Endothelial cell (in vitro differentiated cells): ENCODE measurements at places on chromosomes 13 and 19.

DNA sequence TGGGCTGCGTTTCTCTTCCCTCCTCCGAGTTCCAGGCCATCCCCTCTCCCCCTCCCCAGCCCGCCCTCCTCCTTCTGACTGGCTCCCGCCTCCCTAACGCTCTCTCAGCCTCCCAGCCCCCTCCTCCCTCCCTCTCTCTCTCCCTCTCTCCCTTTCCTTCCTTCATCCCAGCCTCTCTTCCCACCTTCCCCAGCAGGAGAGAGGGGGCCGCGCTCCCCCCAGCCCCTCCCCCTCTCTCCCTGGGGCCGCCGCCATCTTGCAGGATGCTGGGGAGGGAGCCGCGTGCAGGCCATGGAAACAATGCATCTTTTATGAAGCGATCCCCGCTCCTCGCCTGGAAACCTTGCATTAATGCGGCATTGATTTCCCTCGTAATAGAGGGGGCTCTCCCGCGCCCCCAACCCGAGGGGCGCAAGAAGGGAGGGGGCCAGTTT lies 42.6 kb upstream of the ADGRL1 start:
- DNase-seq = peak; percentile 58

GRCh38 chr19:45499196-45500180 lies 1.2 kb downstream of the PPM1N start:
- peak; percentile 32 for DNase-seq

- DNase-seq = peak; percentile 83
Measured at GRCh38 chr19:13093407-13094105, 9.1 kb downstream of the LYL1 start.

DNA sequence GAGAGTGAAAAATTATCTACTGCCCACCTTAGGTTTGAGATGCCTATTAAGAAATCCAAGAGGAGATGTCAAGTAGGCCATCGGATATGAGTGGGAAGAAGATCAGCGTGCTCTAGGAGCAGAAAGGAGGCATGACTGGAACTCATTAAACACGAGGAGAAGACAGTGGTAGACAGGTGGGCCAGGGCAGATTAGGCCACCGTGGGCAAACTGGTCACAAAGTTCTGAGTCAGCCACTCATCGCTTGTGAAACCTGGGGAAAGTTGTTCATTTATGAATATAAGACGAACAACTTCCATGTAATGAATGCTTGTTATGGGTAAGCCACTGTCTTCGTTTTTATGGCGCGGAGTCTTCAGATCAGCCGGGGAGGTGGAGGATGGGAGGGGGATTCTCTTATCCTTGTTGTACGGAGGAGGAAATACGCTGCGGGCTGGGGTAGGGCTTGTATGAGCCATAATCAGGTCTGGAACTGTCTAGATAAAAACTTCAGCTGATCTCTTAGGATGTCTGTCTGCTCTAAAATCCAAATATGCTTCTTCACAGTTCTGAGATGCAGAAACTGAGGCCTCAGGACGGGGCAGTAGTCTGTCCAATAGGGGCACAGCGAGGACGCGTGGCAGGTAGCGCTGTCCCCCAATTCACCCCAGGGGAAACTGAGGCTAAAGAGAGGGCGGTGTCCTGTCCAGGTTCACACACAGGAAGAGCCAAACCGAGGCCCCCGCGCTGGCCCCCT lies 1.1 kb upstream of the ZNF444 start:
- DNase-seq = no peak

GRCh38 chr13:87878706-87879105 lies 207.5 kb downstream of the SLITRK5 start:
- DNase-seq = no peak

DNA sequence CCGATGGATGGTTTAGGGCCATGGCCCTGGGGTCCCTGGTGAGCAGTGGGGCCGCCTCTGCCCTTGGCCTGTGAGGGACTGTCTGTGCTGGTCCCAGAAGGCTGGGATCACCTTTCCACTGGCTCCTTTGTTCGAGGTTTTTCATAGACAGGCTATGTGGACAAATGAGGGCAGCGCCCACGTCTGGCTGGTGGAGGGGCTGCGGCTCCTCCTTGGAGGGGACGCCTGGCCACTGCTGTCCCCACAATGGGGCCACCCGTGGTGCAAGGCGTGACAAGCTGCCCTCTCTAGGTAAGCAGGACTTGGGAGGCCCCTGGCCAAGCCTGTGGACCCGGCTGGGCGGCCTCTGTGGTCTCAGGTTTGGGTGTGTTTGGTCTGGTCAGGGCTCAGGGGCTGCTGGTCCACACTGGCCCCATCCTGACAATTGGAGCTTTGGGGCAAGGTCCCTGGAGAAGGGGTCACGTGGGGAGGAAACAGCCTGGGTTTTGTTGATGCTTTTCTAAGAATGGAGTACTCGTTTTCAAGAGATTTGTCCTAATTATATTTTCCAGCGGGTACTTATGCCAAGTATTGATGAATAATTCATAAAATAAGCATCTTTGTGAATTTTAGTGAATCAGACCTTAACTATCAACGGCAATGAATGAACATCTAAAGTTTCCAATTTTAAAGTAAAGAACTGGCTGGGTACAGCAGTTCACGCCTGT lies 33.3 kb downstream of the MCF2L start:
- peak; percentile 51 for DNase-seq

DNA sequence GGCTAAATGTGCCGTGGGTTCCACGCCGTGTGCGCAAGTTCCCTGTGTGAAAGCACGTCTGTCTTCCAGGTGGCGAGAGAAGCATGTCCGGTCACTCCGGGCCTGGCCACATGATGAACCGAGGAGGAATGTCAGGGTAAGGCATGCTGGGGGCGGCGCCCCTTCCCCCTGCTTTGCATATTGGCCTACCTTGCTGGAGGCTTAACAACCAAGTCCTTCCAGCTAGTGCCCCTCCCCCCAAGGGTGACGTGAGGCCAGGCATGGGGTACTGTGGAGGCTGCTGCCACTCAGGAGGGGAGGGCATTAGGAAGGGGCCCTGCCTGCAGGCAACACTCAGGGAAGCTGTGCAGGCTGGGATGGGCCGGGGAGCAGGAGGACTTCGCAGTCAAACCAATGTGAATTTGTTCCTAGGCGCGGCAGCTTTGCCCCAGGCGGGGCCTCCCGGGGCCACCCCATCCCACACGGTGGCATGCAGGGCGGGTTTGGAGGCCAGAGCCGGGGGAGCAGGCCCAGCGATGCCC lies 12.5 kb downstream of the MICOS13 start:
- DNase-seq = no peak

DNA sequence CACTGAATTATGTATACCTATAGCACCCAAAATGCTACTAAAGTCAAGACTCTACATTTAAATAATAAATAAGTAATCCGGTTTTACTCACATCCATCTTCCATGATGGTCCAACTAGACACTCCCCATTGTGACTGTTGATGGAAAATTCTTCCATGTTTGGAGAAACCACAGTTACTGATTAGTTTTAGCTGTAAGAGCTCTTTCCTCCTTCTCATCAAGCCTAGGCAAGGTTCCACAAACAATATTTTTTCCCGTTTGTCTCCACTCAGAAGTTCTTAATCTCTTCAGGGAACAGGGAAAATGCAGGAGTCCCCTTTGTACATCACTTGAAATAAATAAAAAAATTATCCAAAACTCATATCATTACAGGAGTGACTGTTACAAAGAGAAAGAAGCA lies 70.7 kb upstream of the EDNRB start:
- no peak for DNase-seq

DNA sequence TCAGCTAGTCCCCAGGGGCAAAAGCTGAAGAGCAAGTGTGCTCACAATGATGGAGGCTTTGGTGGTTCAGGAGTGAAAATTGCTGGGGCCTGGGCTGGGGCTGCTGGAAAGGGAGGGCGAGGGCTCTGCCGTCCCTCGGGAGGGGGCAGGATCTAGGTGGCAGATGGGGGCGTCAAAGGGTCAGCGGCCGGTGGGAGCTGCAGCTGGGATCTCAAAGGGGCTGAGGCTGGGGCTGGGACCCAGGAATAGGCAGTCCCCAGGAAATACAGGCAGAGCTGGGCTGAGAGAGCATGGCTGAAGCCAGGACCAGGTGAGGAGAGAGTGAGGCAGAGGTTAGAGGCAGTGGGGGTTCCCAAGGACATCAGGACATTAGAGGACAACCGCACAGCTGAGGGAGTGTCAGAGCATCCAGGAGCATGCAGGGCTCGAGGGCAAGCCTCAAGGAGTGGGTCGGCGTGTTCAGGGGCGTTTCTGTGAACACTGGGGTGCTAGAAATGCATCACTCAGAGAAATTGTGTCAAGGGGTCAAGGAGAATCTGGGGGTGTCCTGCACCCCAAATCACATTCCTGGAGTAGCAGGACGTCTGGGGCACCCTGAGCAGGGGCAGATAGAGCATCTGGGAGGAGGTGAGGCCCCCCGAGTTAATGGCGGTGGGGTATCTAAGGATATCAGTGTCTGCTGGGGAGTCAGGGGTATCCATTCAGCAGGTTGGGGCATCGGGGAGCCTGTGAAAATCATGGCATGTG lies 1.2 kb upstream of the SYNE4 start:
- no peak for DNase-seq

GRCh38 chr19:13162724-13163608 lies 12.8 kb downstream of the IER2 start:
- peak; percentile 93 for DNase-seq

DNA sequence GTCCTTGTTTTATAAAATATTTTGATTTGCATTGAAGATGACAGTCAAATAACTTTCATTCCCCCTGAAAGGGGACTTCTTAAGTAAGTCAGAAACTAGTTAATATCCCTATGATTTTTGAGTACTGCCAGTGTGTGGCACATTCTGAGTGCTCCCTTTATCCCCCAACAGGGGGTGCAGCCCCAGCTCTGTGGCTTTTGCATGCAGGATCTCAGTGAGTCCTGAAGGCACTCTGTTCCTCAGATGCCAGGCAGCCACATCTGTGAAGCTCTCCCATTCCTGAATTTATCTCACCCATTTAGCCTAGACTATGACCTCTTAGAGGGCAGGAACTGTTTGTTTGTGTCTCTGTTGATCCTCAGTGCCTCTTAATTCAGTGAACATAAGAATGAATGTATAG lies 123.1 kb downstream of the CDK8 start:
- peak; percentile 62 for DNase-seq

- no peak for DNase-seq
Measured at GRCh38 chr13:33860526-33860925, 42.6 kb downstream of the RFC3 start.

- no peak for DNase-seq
Measured at GRCh38 chr19:7748756-7749155, 1.4 kb upstream of the CD209 start.

GRCh38 chr13:23580684-23581060 lies 10.5 kb downstream of the TNFRSF19 start:
- no peak for DNase-seq

GRCh38 chr19:28296506-28296905 lies 916.4 kb downstream of the UQCRFS1 start:
- DNase-seq = no peak

DNA sequence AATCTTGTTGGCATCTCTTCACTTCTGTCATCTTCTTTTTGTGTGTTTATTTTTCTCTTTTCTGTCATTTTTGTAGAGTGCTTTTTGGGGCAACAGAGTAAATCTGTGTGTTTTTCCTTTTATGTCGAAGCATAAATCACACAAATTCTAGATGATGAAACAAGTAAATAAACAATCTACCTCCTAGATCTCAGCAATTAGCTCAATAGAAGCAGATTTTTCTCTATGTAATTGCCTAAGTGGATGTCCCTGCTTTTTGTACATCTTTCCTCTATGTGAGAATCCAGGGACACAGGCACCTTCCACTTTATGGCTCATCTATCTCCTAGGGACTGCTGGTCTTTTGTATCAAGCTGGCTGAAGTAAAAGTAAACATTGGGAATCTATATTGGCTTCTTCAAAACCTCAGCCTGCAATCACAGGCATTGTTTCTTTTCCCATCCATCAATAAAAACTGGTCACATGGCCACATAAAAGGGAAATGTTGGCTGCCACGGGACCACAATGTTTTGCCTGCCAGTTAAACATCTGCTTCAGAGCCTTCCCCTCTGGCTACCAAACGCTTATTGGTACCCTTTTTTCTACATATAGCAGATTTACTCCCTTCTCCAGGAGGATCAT lies 323.8 kb downstream of the LMO7 start:
- no peak for DNase-seq

DNA sequence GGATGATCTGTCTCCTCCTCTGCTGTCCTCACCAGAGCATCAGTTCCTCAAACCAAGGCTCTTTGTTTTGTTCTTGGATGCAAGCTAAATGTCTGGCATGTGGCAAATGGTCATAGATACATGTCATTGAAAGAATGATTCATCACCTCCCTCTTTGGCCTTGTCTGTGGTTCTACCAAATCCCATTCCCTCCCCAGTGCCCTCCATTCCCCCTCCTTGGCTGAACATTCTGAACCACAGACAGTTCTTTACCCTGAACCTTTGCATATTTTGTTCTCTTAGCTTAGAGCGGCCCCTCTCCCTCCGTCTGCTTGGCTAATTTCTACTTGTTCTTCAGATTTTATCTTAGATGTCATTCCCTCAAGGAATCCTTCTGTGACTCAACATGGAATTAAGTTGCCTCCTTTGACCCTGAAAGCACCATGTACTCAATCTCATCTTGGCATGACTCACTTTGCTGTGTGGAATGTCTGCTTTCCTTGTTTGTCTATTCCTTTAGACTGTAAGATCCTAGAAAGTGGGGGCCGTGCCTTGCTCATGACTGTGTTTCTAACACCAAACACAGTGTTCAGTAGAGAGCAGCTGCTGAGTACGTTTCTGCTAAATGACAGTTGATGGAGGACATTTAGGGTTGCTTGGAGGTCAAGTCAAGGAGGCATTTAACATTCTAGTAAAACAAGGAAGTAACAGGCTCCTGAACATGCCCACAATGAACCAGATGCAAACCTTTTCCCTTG lies 8.1 kb downstream of the ALOX5AP start:
- DNase-seq = no peak

DNA sequence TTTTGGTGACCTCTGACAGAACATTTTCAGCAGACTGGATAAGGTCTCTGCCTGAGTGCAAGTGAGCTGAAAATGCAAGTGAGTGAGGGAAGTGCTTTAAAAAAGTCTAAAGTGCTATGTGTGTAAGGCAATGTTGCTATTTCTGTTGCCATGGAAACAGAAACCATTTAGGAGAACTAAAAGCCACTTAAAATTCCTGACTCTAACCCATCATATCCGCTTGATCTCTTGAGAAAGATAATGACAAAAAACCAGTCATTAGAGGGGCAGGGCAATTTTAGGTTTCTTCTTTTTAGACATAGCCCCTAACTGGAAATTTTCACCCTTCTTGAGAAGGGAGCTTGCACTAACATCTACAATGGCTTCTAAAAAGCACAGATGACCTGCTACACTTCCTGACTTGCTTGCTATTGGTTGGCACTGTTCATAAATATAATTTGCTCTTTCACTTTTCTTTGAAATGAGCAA lies at the start of gene CYSLTR2:
Gene CYSLTR2, plus strand, starts transcription at position 458 of the 468 bp plus-strand sequence. CDS start 52,889 bp downstream, outside the sequence.
- DNase-seq = no peak

- DNase-seq = peak; percentile 45
Measured at GRCh38 chr13:50130123-50130946, 115.1 kb downstream of the KCNRG start.

DNA sequence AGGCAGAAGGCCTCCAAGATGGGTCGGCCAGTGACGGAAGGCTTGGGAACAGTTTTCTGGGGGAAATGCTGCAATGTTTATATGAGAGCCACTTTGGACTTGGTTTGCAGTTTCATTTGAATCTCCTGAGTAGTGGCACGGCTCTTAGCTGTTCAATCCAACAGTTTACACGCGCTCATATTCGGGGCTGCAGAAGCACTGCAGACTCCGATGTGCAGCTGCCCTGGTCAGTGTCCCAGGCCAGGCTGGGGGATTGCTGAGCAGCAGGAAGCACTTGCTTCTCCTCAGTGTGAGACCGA lies 31.7 kb downstream of the CEBPG start:
- DNase-seq = no peak

GRCh38 chr13:39859898-39860297 lies 204.4 kb downstream of the COG6 start:
- no peak for DNase-seq

GRCh38 chr13:42258747-42259146 lies 13.2 kb upstream of the AKAP11 start:
- DNase-seq = no peak
